Stomach (tissue), 19 donors: ENCODE measurements at places on chromosomes 16 and 17. TPM values are rescaled to one million over a fixed set of nuclear protein-coding genes. Genes with fewer than 3 reads are reported as not detected.

Gene RBL2
- 79.7 TPM for total RNA-seq

Gene ENPP7
- total RNA-seq = not detected

Gene SYNGR3
- not detected for total RNA-seq

Gene ZMYND15
- 0.43 TPM for total RNA-seq

Gene TVP23C
- total RNA-seq = 44.6 TPM

Gene TBX6
- not detected for total RNA-seq

Gene MPP2
- total RNA-seq = 6.4 TPM

DNA sequence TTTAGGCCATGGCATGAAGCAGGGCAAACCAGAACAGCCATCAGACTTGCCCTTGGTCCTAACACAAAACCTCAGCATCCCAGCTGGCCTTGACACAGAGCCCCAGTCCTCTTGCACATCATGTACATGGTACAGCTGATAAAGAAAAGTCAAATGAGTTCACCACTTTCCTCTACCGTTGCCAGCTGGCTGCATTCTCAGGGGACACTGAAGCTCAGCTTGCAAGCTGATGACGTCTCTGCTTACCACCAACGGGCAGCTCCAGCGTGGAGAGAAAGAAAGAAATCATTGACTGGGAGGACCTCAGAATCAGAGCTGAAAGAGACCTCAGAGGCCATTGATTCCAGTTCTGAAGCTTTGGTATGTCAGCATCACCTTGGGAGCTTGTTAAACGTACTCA, 80.7 kb upstream of the CES5A start:
- H3K4me3 ChIP-seq = no peak overlapping the region
- peak; percentile 21 for DNase-seq

- H3K4me1 ChIP-seq = peaks cover 22% of the 10 kb centered on the region
- H3K27ac ChIP-seq = no peak overlapping the region
- no peak overlapping the region for H3K4me3 ChIP-seq
- no peak for DNase-seq
- H3K27me3 ChIP-seq = no peaks in the 10 kb centered on the region
These were observed 180.1 kb downstream of the SPECC1 start for GRCh38 chr17:20189302-20189701.

DNA sequence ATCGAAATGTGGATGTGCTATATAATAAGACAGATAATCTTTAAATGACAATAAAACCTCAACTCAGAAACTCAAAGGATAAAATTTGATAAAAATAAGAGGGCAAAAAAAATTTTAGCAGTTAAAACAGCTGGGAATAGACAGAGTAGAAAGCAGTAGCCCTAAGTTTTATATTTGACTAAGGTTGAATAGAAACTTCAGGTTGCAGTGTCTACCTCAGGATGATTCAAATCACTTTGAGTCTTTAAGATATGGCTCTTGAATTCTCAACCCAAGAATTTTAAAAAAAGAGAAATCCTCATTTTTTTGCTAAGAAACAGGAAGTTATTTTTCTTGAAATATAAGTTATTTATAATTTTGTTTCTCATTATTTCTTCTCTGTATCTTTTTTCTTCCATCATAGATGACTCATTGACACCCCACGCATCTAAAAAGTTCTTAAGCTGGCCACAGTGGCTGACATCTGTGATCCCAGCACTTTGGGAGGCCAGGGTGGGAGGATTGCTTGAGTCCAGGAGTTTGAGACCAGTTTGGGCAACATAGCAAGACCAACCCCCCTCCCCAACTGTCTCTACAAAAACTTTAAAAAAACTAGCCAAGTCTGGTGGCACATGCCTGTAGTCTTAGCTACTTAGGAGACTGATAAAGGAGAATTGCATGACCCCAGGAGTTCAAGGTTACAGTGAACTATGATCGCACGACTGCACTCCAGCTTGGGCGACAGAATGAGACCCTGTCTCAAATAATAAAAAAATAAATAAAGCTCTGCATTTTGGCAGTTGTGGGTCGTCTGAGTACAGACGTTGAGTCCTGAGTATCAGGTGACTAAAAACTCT, 23.9 kb downstream of the NFAT5 start:
- H3K36me3 ChIP-seq = no peaks in the 10 kb centered on the region
- H3K4me1 ChIP-seq = peaks cover 3% of the 10 kb centered on the region
- H3K27me3 ChIP-seq = no peaks in the 10 kb centered on the region
- H3K27ac ChIP-seq = no peak overlapping the region

DNA sequence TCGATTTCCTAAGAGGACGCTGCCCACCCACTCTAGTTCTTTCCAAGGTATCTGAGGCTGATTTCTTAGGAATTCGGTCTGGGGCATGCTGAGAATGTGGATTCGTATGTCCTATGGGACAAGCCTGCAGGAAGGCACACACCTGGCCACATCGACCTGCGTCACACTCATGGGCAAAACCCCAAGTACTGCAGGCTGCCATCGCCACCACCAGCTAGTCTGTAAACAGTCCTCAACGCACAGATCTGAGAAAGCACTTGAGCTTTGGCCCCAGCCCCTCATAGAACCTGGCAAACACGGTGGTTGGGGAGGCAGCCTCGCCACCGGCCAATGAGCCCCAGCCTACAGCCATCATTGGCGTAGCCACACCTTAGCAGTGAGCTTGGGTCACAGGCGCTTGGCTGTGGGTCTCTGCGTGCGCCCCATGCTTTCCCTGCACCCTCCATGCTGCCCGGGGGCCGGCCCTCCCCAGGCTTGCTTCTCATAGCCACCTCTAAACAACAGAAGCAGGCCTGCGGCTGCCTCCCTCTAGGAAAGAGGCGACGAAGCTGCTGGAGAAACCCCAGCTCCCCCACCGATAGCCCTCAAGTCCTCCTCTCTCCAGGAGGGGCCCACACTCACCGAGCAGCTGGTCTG, 75.1 kb downstream of the ZNF778 start:
- H3K36me3 ChIP-seq = peaks cover 42% of the 10 kb centered on the region
- no peak for DNase-seq
- H3K27ac ChIP-seq = peak overlapping the region; percentile 11
- H3K4me3 ChIP-seq = no peak overlapping the region
- H3K4me1 ChIP-seq = peaks cover 29% of the 10 kb centered on the region
- no peaks in the 10 kb centered on the region for H3K27me3 ChIP-seq

- H3K4me3 ChIP-seq = no peak overlapping the region
- no peak for DNase-seq
- H3K27ac ChIP-seq = no peak overlapping the region
These were observed 10.9 kb downstream of the TRAP1 start for GRCh38 chr16:3706253-3707012.

DNA sequence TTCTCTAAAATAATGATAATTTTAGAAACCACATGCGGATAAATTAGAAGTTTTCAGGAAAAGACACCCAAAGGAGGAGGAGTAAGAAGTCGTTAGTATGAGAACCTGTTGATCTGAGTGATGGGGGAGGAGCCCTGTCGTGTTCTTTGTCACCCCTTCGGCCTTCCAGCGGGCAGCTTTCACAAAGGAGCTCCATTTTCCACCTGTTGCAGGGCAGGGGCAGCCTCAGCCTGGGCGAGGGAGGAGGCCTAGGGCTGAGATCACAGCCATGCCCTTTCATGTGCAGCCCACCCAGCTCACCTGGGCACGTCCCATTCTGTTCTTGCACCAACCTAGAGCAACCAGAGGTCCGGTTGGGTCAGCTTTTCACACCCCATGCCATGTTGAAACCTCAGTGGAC, 5.3 kb downstream of the DUSP14 start:
- no peaks in the 10 kb centered on the region for H3K27me3 ChIP-seq
- H3K4me3 ChIP-seq = no peak overlapping the region
- no peak for DNase-seq

DNA sequence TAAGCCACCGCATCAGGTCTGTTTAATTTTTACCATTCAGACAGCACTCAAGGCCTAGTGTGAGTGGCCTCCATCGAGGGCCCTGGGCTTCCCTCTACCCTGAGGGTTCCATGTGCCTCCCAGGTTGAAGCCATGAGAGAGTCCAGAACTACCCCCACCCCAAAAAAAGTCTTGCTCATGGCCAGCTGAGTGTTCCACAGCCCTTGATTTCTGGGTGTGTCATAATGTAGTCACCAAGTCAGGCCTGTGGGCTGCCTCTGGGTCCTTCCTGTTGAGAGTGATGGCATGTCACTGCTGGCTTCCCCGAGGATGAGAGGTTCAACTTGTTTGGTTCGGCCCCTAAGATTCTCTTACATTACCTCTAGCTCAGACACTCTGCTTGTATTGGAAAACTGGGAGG, 100.6 kb downstream of the PITPNC1 start:
- H3K27ac ChIP-seq = peak overlapping the region; percentile 59
- H3K4me1 ChIP-seq = peaks cover 5% of the 10 kb centered on the region
- H3K27me3 ChIP-seq = no peaks in the 10 kb centered on the region
- no peak for DNase-seq

DNA sequence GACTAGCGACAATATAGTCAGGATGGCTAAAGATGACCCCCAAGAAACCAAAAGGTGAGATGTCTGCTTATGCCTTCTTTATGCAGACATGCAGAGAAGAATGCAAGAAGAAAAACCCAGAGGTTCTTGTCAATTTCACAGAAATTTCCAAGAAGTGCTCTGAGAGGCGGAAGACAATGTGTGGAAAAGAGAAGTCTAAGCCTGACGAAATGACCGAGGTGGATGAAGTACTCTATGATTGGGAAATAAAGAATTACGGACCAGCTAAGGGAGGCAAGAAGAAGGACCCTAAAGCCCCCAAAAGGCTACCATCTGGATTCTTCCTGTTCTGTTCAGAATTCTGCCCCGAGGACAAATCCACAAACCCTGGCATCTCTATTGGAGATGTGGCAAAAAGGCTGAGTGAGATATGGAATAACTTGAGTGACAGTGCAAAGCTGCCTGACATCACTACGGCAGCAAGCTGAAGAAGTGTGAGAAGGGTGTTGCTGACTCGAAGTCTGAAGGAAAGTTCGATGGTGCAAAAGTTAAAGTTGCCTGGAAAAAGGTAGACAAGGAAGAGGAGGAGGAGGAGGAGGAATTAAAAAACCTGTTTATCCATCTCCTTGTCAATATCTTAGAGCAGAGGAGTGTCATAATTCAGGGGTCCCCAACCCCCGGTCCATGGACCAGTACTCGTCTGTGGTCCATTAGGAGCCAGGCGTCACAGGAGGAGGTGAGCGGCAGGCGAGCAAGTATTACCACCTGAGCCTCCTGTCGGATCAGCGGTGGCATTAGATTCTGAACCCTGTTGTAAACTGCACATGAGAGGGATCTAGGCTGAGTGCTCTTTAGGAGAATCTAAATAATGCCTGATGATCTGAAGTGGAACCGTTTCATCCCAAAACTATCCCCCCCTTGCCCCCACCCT, 25.1 kb upstream of the ADGRG1 start:
- DNase-seq = no peak
- H3K27ac ChIP-seq = peak overlapping the region; percentile 88
- peaks cover 28% of the 10 kb centered on the region for H3K4me1 ChIP-seq
- H3K27me3 ChIP-seq = no peaks in the 10 kb centered on the region
- no peak overlapping the region for H3K4me3 ChIP-seq

GRCh38 chr17:67435122-67435521, 58.0 kb downstream of the PITPNC1 start:
- H3K27ac ChIP-seq = peak overlapping the region; percentile 64
- no peaks in the 10 kb centered on the region for H3K27me3 ChIP-seq
- H3K4me3 ChIP-seq = no peak overlapping the region
- peak; percentile 34 for DNase-seq
- peaks cover 39% of the 10 kb centered on the region for H3K4me1 ChIP-seq
- H3K36me3 ChIP-seq = no peaks in the 10 kb centered on the region

- no peak for DNase-seq
- H3K27me3 ChIP-seq = no peaks in the 10 kb centered on the region
- no peaks in the 10 kb centered on the region for H3K36me3 ChIP-seq
These were observed 19.3 kb downstream of the SOCS1 start for GRCh38 chr16:11236461-11237254.

DNA sequence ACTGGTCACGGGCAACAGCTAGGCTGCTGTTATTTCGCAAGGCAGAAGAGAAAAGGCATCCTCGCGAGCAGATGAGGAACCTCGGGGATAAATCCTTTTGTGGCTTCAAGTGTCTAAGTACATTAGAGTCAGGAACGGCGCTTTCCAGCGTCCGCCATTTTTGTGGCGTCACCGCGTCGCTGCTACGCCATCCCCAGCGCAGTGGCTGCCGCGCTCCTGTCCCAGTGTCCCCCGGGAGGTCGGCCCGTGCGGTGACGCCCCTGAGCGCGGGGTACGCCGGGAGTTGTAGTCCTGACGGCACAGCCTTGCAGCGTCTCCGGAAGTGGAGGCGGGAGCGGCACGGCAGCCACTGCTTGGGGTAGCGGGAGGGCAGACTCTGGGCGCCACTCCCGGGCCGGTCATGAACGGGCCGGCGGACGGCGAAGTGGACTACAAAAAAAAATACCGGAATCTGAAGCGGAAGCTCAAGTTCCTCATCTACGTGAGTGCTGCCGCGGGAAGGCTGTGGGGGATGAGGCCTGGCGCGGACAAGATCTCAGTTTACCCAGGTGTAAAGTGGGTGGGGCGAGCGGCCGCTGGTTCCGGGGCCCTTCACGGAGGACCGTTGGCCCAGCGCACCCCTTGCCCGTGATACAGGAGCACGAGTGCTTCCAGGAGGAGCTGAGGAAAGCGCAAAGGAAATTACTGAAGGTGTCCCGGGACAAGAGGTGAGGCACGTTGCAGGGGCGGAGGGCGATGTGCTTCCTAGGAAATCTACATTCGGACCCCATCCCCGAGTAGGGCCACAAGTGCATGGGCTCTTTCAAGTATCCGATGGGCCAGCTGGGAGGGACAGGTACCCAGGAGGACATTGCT, at the start of gene INO80E:
TSS of gene INO80E (plus strand) at position 331 of the 855 bp plus-strand sequence. CDS start at position 401, 70 bp downstream.
- H3K27me3 ChIP-seq = no peaks in the 10 kb centered on the region
- peaks cover 31% of the 10 kb centered on the region for H3K4me1 ChIP-seq
- peaks cover 25% of the 10 kb centered on the region for H3K36me3 ChIP-seq
- peak within 1 kb of the TSS; percentile 98 for H3K27ac ChIP-seq
- peak; percentile 99 for DNase-seq
- peak within 1 kb of the TSS; percentile 90 for H3K4me3 ChIP-seq

DNA sequence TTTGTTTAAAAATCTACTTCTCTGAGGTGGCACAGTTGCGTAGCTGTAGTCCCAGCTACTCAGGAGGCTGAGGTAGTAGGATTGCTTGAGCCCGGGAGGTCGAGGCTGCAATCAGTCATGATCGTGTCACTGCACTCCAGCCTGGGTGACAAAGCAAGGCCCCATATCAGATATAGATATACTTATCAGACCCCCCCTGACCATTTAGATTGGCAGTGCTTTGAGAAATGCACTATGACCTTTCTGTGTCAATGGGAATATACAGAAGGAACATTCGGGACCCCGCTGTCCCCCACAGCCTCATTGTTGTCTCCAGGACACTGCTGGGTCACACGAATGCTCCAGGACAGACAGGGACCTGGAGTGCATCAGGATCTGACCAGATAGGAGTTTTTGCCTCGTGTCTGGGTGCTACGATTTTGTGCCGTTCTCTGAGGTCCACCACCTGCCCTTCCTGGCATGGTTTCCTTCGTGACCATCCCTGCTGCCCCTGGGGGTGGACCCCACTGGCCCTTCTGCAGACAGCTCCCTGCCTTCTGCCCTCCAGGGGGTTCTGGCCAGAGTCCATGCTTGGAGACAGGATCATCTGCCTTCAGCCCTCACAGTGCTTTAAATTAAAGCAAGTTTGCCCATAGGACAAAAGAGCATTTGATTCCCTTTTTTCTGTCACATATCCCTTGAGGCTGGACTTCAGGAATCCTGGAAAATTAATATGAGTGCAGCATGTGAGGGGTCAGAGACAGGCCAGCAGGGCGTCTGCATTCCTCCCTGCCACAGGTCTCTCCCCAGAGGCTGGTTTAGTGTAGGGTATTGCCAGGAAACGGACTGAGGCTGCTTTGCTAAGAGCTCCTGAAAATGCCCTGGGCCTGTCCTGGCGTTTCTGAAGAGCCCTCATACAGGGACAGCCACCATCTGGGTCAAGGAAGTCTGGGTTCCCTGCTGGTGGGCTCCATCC, 19.3 kb downstream of the PLD6 start:
- H3K27me3 ChIP-seq = no peaks in the 10 kb centered on the region
- peaks cover 66% of the 10 kb centered on the region for H3K36me3 ChIP-seq
- H3K4me3 ChIP-seq = no peak overlapping the region

GRCh38 chr17:16888413-16889087, 83.4 kb downstream of the TNFRSF13B start:
- no peaks in the 10 kb centered on the region for H3K36me3 ChIP-seq
- DNase-seq = no peak
- H3K4me3 ChIP-seq = no peak overlapping the region
- no peaks in the 10 kb centered on the region for H3K27me3 ChIP-seq
- H3K27ac ChIP-seq = no peak overlapping the region
